Testis (tissue), 5 donors: ENCODE measurements at places on chromosomes 6 and 20. TPM values are rescaled to one million over a fixed set of nuclear protein-coding genes. Genes with fewer than 3 reads are reported as not detected.

The BANF2 gene
- total RNA-seq = 29.5 TPM

The RAB44 gene
- 0.56 TPM for total RNA-seq

The CALHM5 gene
- total RNA-seq = 2.0 TPM

The LY86 gene
- 1.6 TPM for total RNA-seq

DNA sequence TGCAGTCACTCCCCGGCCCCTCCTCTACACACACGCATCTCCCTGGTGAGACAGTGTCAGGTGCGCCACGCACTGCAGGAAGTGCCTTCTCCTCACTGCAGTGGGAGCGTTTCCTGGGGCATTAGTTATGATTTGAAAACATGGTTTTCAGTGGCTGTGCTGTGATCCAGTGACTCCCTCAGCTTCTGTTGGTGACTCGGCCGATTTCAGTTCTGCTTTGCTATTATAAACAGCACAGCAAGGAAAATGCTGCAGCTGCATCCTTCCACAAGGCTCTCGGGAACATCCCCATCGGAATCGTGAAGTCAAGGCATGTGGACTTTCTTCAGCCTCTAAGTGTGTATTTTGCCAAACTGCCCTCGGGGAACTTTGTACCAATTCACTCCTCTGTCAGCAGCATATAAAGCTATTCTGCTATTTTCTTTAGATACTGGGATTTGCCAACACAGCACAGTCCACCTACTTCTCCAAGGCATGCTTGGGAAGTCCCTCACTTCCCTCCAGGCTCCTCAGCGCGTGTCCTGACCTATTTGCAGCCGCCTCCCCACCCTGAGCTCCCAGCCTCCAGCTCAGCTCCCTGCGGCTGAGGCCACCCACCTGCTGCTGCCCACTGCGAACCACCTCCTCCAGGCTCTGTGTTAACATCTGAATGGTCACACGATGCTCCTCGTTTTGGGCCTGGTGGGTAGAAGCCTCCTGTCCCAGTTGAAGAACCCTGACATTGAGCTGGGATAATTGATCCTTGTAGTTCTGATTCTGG lies 54.5 kb downstream of the GINS1 start:
- H3K27me3 ChIP-seq = no peaks in the 10 kb centered on the region
- H3K36me3 ChIP-seq = no peaks in the 10 kb centered on the region
- DNase-seq = no peak
- H3K27ac ChIP-seq = no peak overlapping the region
- no peaks in the 10 kb centered on the region for H3K4me1 ChIP-seq

- peaks cover 18% of the 10 kb centered on the region for H3K4me1 ChIP-seq
- H3K4me3 ChIP-seq = no peak overlapping the region
- H3K27me3 ChIP-seq = no peaks in the 10 kb centered on the region
- H3K36me3 ChIP-seq = no peaks in the 10 kb centered on the region
- no peak overlapping the region for H3K27ac ChIP-seq
Measured at GRCh38 chr6:111549746-111550145, 55.9 kb downstream of the TRAF3IP2 start.

The BPI gene
- 17.5 TPM for total RNA-seq

DNA sequence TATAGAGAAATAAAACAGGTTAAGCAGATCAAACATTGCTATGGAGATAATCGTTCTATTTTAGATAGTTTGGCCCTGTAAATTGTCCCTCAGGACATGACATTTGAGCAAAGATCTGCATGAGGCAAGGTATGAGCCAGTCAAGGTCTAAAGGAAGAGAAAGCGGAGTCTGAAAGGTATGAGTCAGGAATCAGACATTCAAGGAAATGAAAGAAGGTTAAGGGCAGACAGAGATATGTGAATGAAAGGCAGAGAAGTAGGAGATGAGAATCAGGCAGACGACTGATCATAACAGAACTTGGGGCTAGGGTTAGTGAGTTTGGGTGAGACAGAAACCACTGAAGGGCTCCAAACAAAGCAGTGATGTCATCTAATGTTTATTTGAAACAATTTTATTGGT lies 775.8 kb downstream of the MAFB start:
- H3K36me3 ChIP-seq = no peaks in the 10 kb centered on the region
- H3K4me1 ChIP-seq = no peaks in the 10 kb centered on the region
- no peak for DNase-seq
- no peak overlapping the region for H3K27ac ChIP-seq

- peaks cover 40% of the 10 kb centered on the region for H3K4me1 ChIP-seq
- no peak for DNase-seq
- no peak overlapping the region for H3K27ac ChIP-seq
Measured at GRCh38 chr20:62362991-62363919, 3.9 kb downstream of the LAMA5 start.

The BHLHE23 gene
- 6.6 TPM for total RNA-seq

GRCh38 chr6:76516924-76517323 lies 444.5 kb upstream of the IMPG1 start:
- H3K36me3 ChIP-seq = no peaks in the 10 kb centered on the region
- no peak for DNase-seq
- no peaks in the 10 kb centered on the region for H3K4me1 ChIP-seq
- H3K27ac ChIP-seq = no peak overlapping the region
- no peaks in the 10 kb centered on the region for H3K27me3 ChIP-seq

The MUC21 gene
- total RNA-seq = not detected

- H3K4me1 ChIP-seq = no peaks in the 10 kb centered on the region
- H3K27ac ChIP-seq = no peak overlapping the region
- H3K4me3 ChIP-seq = no peak overlapping the region
- H3K36me3 ChIP-seq = no peaks in the 10 kb centered on the region
- H3K27me3 ChIP-seq = no peaks in the 10 kb centered on the region
Measured at GRCh38 chr6:15065261-15065989, 180.4 kb upstream of the JARID2 start.

DNA sequence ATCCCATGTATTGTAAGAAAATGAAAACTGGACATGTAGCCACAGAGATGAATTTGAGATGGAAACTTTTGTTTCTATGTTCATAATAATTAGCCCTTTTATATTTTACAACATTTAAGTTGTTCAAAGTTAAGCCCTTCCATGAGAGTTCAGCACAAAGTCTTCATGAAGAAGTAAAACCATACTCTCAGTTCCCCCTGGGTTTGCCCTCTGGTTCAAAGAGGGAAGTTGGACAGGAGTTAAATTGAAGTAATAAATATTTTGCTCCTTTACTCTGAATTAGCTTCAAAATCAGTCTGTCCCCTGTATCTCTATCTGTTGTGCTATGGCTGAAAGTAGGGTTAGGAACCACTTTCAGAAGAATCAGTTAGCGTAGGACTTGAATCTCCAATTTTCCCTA lies 31.1 kb downstream of the PHACTR2 start:
- H3K36me3 ChIP-seq = no peaks in the 10 kb centered on the region
- peaks cover 9% of the 10 kb centered on the region for H3K4me1 ChIP-seq
- H3K27me3 ChIP-seq = no peaks in the 10 kb centered on the region
- H3K27ac ChIP-seq = no peak overlapping the region

GRCh38 chr6:136144251-136145023 lies 105.7 kb downstream of the MTFR2 start:
- H3K4me3 ChIP-seq = no peak overlapping the region
- no peaks in the 10 kb centered on the region for H3K4me1 ChIP-seq
- H3K36me3 ChIP-seq = no peaks in the 10 kb centered on the region
- no peaks in the 10 kb centered on the region for H3K27me3 ChIP-seq
- no peak for DNase-seq

The CRYBG1 gene
- 4.8 TPM for total RNA-seq

The MAPK13 gene
- 61.7 TPM for total RNA-seq

The TP53TG5 gene
- total RNA-seq = 12.3 TPM

- no peak overlapping the region for H3K4me3 ChIP-seq
- H3K36me3 ChIP-seq = no peaks in the 10 kb centered on the region
- no peak for DNase-seq
- H3K4me1 ChIP-seq = no peaks in the 10 kb centered on the region
Measured at GRCh38 chr6:51824940-51825339, 262.5 kb downstream of the PKHD1 start.

GRCh38 chr6:104306211-104306610 lies 553.5 kb downstream of the HACE1 start:
- no peaks in the 10 kb centered on the region for H3K27me3 ChIP-seq
- H3K27ac ChIP-seq = no peak overlapping the region
- no peak for DNase-seq
- no peaks in the 10 kb centered on the region for H3K36me3 ChIP-seq

The PSORS1C1 gene
- total RNA-seq = 32.7 TPM

DNA sequence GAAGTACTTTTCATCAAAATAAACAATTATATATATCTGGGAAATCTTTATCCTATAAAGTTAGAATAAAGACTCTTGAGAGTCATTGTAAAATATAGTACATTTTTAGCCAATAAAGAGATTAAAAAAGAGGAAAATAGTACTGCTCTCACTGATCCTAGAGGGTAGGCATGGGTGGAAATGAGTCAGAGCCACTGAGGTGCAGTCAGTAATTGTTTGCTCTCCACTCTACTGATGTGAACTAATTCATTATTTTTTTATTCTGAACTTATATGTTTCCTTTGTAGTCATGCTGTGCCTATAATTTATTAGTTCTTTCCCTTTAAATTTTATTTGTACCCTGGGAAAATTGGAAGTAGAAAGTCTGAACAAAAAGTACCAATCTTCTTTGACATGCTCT lies 1359.4 kb upstream of the GJE1 start:
- no peaks in the 10 kb centered on the region for H3K27me3 ChIP-seq
- no peak for DNase-seq
- no peaks in the 10 kb centered on the region for H3K36me3 ChIP-seq
- H3K4me1 ChIP-seq = peaks cover 7% of the 10 kb centered on the region
- H3K27ac ChIP-seq = no peak overlapping the region

DNA sequence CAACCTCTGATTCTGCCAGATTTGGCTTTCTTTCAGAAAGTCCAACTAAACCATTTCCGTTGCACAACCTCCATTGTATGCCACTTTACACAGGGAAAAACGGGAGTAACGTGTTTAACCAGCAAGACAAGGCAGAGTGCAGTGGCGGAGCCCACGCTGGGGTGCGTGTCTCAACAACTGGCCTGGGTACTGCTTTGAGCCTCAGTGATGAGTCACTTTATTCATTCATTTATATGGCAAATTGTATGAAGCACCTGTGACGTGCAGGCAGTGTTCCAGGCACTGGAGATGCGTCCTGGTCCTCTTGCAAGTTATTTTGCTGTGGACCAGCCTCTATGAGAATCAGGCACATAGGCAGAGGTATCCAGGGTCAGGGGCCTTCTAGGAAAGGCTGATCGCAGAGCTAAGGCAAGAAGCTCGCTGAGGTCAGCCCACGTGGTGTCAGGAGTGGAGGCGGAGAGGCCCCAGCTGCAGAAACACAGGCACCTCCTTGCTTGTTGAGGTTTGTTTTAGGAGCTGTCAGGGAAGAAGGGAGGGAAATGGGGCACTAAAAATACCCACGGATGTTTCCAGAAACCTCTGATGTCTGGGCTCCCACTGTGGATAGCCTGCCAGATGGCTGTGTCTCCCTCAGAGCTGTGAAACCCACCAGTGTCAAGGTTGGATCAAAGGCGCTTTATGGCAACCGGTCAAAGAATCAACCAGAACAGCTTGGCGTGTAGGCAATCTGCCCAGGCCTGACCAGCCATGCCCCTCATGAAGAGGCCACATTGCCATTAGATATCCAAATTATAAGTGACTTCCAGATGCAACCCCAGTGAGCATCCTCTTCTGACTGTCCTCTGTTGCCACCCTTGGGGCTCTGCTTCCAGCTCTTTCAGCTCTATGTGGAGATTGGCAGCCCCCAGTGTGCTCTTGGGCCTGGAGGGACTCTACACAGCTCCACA lies 157.2 kb downstream of the CD83 start:
- no peaks in the 10 kb centered on the region for H3K36me3 ChIP-seq
- no peaks in the 10 kb centered on the region for H3K27me3 ChIP-seq
- H3K4me1 ChIP-seq = peaks cover 17% of the 10 kb centered on the region
- no peak overlapping the region for H3K27ac ChIP-seq

- H3K4me1 ChIP-seq = no peaks in the 10 kb centered on the region
- no peaks in the 10 kb centered on the region for H3K27me3 ChIP-seq
- no peak overlapping the region for H3K27ac ChIP-seq
- no peak for DNase-seq
- no peaks in the 10 kb centered on the region for H3K36me3 ChIP-seq
Measured at GRCh38 chr20:40797425-40797824, 108.4 kb upstream of the MAFB start.

GRCh38 chr6:30615958-30616810 lies 859 bp downstream of the PPP1R10 start:
- peaks cover 25% of the 10 kb centered on the region for H3K4me1 ChIP-seq
- H3K36me3 ChIP-seq = no peaks in the 10 kb centered on the region
- DNase-seq = no peak
- H3K4me3 ChIP-seq = peak overlapping the region; percentile 96

DNA sequence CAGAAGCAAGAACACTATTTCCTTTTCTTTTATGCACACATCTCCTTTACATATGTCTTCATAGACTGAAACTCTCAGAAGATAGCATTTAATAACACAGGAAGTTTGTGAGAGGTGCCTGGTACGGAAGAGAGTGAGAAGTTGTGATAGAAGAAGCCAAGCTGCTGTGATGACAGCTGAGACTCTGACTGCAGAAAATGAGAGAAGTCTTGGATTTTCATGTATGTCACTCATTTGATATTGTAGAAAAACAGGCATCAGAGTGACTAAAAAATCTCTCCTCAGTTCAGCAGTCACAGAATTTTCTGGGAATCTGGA lies 154.9 kb upstream of the BMP2 start:
- H3K4me3 ChIP-seq = no peak overlapping the region
- no peaks in the 10 kb centered on the region for H3K36me3 ChIP-seq
- no peak for DNase-seq
- H3K27ac ChIP-seq = no peak overlapping the region

DNA sequence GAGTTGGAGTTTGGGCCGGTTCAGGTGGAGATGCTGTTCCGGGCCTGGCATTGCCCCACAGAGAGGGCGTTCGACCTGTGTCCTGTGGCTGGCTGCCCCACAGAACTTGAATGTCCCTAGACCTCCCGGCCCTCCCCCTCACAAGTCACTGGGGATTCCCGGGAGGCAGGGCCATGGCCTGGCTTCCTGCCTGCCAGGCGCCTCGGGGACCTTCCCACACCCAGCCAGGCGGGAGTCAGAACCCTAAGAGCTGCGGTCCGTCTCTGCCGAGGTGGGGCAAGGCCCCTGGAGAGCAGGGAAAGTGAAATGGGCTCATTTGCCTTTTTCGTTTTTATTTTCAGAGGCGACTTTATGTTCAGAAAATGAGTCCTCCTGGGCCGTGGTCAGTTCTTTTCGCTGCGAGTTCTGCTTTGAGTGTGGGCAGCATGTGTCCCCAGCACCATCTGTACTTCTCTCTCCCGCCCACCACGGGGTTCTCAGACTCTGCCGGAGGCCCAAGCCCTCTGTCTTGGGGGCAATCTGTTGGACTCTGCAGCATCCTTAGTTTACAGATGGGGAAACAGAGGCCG lies 8.5 kb downstream of the RBM38 start:
- peak overlapping the region; percentile 56 for H3K27ac ChIP-seq
- DNase-seq = peak; percentile 59
- H3K4me3 ChIP-seq = no peak overlapping the region

DNA sequence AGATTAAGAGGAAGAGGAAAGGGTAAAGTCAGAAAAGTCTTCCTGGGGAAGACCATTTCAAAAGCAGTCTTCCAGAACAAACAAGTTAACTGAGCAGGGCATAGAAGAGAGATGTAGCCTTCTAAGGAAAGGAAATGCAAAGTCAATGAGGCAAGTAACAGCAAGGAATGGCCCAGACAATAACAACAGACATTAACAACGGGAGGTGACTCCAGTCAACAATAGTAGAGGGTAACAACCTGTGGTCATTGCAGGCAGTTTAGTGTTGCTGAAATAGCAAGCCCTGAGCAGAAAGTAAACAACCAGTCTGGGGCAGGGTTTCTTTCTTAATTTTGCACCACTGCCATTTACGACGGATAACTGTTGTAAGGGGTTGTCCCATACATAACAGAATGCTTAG lies 2.1 kb downstream of the MDN1 start:
- no peak overlapping the region for H3K4me3 ChIP-seq
- H3K27me3 ChIP-seq = no peaks in the 10 kb centered on the region
- H3K27ac ChIP-seq = no peak overlapping the region
- DNase-seq = no peak
